ENCODE measurements at places on chromosomes 7 and 10. TPM values are rescaled to one million over a fixed set of nuclear protein-coding genes. Genes with fewer than 3 reads are reported as not detected.

Gene ANKRD1
- total RNA-seq, result not detected

Gene EBF3
- total RNA-seq, result 544 TPM

GRCh38 chr7:28921822-28922221, 36.3 kb downstream of the TRIL start:
- peak; percentile 24 for DNase-seq

DNA sequence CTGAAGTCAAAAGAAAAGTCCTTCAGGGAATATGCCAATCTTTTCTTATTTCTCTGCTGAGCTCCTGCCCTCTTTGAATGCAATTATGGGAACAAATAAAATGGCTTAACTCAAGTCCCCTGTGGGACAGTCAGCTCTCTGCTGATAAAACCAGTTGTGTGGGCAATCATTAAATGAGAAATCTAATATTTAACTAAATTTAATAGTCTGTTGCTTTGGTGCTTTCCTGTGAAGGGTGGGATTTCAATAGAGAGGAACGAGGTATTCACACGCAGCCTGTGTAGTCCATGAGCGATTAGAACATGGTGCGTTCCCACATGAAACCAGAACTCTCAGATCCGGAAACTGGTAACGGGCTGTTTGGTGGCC, 138.4 kb downstream of the PAXIP1 start:
- no peak for DNase-seq

DNA sequence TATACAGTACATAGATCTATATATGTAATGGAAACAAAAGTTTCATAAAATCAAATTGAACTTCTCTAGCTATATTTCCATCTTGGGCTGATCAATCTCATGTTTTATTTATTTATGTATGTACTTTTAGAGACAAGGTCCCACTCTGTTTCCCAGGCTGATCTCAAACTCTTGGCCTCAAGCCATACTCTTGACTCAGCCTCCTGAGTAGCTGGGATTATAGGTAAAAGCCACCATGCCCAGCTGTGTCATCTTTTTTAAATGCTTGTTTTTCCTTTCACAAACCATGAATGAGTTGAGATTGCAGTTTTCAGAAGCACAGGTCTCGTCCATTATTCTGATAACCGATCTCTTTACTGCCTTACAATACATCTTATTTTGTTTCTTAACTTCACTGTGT, 400.9 kb downstream of the KCNMA1 start:
- no peak for DNase-seq
